Suprapubic skin (tissue), 4 donors: ENCODE measurements at places on chromosomes 5 and 9. TPM values are rescaled to one million over a fixed set of nuclear protein-coding genes. Genes with fewer than 3 reads are reported as not detected.

Gene PCDHGB6
- total RNA-seq: 13.8 TPM

Gene LMX1B
- 6.8 TPM for total RNA-seq

Gene ADAMTS2
- 3.1 TPM for total RNA-seq

Gene ERAP2
- 14.0 TPM for total RNA-seq

Gene PDE6A
- 0.17 TPM for total RNA-seq

Gene ORM2
- total RNA-seq: not detected

Gene ZBED3
- total RNA-seq: 3.3 TPM

DNA sequence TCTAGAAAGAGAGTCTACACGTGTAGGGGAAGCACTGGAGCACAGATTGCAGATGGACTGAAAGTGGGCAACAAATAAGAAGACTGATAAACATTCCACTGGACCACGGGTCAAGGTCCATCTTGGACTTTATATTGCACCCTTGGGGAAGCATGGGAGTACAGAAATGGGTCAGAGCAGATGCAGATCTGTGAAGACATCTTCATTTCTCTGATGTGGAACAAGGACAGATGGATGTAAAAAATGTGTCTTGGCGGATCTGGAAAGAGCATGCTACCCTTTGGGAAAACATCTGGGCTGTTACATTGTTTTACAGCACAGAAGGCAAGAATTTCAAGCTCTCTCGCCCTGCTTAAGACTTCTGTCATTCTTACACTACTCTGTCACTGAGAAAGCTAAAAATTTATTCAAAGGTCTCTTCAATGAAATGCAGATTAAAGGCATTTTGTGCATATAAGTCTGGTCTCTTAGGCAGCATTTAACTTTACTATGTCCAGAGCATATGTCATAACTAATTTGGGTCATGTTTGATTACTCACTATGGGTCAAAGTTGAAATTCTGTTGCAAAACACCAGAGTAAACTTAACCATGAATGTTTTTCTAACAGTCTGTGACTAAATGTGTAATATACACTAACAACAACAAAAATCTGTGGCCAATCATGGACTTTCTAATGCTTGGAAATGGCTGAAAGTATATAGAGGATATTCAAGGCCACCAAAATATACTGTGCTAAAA lies 756.4 kb upstream of the DMAC1 start:
- DNase-seq: no peak

GRCh38 chr5:77355080-77355479 lies 137.0 kb downstream of the WDR41 start:
- DNase-seq: no peak

DNA sequence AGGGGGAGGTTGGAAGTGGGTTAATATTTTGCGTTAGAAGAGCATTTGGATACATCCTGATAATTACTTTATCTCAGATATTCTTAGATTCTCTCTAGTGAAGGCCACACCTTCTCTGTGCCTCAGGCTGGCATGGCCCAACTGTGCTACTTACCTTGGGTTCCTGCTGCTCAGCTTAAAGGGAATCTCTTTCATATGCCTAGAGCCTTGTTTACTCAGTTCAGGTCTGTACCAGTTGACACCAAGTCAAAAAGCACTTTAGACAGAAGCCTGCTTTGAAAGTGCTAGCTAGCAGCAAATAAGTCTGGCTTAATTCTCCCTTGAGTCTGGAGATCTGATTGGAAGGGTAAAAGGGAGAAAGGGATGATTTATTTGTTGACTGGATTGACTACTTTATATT lies 74.8 kb downstream of the GHR start:
- DNase-seq: no peak

DNA sequence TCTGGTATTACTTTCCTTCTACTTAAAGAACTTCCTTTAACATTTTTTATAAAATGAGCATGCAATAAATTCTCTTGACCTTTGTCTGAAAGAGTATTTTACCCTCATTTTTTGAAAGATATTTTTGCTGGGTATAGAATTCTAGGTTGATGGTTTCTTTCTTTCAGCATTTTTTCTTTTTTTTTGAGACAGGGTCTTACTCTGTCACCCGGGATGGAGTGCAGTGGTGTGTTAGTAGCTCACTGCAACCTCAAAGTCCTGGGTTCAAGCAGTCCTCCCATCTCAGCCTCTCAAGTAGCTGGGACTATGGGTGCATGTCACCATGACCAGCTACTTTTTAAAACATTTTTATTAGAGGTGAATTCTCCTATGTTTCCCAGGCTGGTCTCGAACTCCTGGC lies 10.7 kb upstream of the TSC1 start:
- no peak for DNase-seq

GRCh38 chr9:98575379-98576346 lies 133.1 kb downstream of the GABBR2 start:
- DNase-seq: no peak

- DNase-seq: no peak
Measured at GRCh38 chr5:1338196-1338490, 6.8 kb downstream of the CLPTM1L start.

- no peak for DNase-seq
Measured at GRCh38 chr9:131259916-131260597, 16.3 kb downstream of the FAM78A start.

DNA sequence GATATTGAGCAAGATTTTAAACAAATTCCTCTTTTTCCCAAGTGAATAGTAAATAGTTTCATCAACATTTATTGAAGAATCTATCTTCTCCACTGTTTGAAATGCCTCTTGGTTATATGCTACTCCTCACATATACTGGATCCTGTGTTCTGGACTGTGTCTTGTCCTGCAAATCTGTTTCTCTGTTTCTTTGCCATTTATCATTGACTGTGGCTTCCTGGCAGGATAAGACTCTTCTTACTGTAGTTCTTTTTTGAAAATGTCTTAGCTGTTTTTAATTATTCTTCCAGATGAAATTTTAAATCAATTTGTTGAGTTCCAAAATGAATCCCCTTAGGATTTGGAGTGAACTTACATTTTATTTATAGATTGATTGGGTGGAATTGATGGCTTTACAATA lies 27.8 kb downstream of the RALGPS1 start:
- DNase-seq: no peak

GRCh38 chr9:134267881-134268724 lies 58.2 kb upstream of the RXRA start:
- DNase-seq: no peak

DNA sequence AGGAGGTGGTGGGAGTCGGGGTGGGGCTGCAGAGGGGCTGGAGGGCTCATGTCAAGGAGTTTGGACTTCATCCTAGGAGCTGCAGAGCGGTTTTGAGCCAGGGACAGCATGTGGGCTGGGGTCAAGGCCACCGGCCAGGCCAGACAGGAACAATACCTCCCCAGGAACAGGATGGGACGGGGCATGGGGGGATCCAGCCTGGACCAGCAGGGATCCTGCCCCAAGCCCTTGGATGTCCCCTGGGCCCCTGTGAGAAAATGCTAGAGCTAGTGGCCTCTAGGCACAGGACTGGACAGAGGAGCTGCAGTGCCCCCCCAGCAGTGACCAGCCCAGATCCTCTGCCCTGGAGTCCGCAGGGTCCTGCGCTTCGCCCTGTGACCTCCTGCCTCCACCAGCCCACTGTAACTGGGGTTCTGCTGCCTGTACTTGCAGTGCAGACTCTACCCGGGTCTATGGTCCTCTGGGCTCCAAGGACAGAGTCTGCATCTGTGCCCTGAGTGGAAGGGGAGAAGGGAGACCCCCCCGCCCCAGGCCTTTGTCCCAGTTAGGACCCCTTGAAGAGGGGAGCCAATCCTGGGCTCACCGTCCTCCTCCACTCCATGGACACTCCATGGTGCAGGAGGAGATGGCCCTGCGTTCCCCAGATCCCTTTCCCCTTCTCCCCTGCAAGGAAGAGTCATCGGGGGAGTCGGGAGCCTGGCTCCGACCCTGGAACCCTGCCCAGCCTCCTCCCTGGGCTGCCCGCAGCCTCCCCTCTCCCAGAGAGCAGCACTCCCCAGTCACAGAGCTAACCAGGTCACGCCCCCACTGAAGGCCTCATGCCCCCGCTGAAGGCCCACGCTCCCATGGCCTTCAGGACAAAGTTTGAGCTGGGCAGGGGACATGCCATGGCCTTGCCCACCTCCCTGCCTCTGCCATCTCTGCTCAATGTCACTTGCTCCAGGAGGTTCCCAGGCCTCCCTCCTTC lies 3.0 kb upstream of the MXD3 start:
- no peak for DNase-seq

- no peak for DNase-seq
Measured at GRCh38 chr5:10789021-10789420, 28.0 kb upstream of the DAP start.

DNA sequence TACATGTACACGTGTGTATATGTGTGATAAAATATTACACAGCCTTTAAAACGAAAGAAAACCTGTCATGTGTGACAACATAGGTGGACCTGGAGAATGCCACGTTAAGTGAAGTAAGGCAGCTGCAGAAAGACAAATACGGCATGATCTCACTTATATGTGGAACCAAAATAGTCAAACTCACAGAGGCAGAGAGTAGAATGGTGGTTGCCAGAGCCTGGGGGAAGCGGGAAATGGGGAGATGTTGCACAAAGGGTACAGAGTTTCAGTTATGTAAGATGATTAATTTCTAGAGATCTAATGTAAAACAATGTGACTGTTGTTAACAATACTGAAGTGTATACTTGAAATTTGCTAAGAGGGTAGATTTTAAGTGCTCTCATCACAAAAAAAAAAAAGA lies 34.8 kb downstream of the ADAMTS12 start:
- DNase-seq: no peak

DNA sequence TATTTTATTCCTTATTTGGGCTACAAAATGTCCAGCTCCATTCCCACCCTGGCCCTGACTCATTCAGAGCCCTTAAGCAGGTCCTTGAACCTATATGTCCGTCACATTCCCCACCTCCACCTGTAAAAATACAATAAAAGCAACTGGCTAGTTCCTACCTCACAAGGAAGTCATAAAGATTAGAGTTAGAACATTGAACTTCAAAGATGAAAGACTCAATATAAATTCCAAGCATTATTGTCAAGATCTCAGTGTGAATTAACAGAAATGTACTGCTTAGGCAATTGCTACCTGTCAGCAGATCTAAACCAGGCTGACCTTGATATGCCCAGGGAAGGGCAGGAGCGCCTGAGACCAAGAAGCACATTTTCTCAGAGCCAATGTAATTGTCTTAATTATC lies 221.8 kb downstream of the ENC1 start:
- DNase-seq: no peak

- peak; percentile 78 for DNase-seq
Measured at GRCh38 chr5:36403632-36404311, 102.1 kb upstream of the RANBP3L start.

- no peak for DNase-seq
Measured at GRCh38 chr5:103410172-103410571, 151.6 kb downstream of the MACIR start.

- DNase-seq: no peak
Measured at GRCh38 chr5:173800340-173800739, 87.8 kb upstream of the CPEB4 start.

GRCh38 chr5:158212917-158213316 lies 354.0 kb upstream of the CLINT1 start:
- no peak for DNase-seq

DNA sequence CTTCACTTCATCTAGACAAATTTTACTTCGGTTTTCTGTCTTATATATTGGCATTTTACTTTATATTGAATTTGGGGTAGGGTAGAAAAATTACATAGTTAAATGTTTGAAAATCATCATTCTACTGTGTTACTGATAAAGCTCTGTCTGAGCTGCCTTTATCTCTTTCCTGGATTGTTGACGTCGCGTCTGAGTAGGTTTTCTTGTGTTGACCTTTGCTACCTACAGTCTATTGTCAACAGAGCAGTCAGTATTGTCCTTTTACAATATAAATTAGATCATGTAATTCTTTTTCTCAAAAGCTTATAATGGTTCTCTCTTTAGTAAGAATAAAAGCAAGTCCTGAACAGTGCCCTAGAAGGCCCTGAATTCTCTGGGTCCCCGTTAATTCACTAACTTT lies 128.2 kb downstream of the HACD4 start:
- DNase-seq: no peak

DNA sequence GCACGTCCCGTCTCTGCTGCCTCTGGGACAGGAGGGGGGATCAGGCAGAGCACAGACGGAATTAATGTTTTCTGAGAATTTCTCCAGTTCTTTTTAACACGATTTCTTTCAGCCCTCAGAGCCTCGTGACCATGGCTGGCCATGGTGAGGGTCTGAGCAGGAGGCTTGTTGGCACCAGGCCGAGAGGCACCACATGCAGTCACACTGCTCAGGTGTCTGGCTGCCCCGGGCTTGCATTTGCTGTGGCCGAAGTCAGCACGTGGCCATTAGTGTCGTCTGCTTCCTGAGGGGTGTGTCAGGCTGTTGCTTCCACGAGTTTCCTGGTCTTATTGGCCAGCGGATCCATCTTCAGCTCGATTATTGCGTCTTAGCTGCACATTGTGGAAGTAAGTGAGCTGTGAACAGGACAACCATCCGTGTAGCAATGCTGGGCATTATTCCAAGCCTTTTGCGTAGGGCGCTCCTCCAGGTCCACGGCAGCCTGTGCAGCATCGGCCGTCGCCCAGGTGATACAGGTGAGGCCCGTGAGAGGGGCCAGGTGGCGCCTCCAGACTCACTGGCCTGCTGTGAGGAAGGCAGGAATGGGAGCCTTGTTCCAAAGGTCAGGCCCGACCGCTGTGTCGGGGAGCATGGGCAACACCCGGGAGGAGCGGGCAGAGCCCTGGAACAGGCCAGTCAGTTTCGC lies 114.2 kb upstream of the CACNA1B start:
- no peak for DNase-seq

- DNase-seq: no peak
Measured at GRCh38 chr9:136111910-136112309, 6.8 kb downstream of the TMEM250 start.

DNA sequence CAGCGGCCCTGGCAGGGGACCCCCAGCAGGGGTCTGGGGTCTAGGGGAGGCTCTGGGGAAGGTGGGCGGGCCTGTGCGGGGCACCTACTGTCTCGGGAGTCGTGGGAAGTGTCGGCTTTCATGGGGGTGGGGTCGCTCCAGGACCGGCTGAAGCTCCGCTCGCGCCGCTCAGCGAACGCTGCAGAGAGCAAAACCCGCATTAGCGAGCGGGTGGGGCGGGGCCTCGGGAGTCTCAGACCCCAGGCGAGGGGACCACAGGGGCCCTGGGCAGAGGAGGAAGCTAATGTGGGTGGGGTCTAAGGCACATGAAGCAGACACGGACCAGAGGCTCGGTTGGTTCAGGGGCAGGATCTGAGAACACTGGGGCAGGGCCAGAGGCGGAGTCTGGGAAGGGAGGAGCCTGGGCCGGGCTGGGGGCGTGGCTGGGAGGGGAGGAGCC lies 5.5 kb downstream of the NSMF start:
- DNase-seq: no peak

GRCh38 chr9:98365227-98365669 lies 109.8 kb upstream of the TBC1D2 start:
- no peak for DNase-seq

DNA sequence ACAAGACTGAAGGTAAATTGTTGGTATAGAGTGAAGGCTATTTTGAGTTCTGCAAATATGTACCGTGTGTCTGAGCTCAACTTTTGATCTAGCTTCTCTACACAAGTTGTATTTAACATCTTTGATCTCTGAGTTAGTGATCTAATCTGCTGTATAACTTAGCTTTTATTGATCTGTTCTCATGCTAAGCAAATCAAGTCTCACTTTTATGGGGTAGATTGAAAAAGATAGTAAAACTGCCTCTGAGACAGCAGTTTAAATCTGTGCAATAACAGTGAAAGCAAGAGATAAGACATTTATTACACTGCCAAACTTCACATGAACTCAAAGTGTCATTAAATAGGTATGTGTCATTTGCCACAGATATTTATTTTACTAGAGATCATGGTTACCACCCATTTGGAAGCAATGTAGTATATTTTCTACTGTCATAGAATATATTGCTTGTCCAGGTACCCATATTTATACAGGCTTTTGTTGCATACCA lies 477.3 kb downstream of the ISL1 start:
- no peak for DNase-seq

- no peak for DNase-seq
Measured at GRCh38 chr5:171121638-171122037, 187.4 kb upstream of the TLX3 start.
